Activated T-helper 1 cell treated with anti-CD3 and anti-CD28 coated beads, Interleukin-12 subunit alpha, Interleukin-12 subunit beta, Interleukin-2, Interleukin-4 antibody, amounts not matched to agents 30 ng/mL and 10 ng/mL and 1 ng/mL, durations not matched to agents 14 hours and 24 hours and 36 hours (primary cell): ENCODE measurements at places on chromosomes 11 and 22.

DNA sequence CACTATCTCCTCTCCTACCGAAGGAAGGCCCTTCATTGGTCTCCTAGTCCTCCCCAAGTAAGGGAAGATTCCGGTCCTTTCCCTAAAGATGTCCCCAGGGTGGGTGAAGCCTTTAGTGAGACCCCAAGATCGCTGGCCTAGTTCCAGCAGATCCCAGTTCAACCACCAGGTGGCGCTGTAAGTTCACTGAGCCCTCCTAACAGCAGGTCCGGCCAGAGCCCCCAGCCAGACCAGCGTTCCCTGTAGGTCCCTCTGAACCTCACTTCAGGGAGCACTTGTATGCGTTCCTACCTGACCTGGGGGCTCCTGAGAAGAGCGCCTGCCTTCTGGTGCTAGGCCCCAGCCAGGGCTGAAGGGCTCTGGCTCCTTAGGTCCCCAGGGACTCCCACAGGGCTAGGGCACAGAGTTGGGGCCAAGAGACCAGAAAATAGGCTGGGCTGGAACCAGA is 38.1 kb downstream of the LMO1 start:
- peak; percentile 40 for DNase-seq

- DNase-seq, result no peak
Observed at GRCh38 chr11:45057938-45058646, 88.3 kb upstream of the PRDM11 start.

DNA sequence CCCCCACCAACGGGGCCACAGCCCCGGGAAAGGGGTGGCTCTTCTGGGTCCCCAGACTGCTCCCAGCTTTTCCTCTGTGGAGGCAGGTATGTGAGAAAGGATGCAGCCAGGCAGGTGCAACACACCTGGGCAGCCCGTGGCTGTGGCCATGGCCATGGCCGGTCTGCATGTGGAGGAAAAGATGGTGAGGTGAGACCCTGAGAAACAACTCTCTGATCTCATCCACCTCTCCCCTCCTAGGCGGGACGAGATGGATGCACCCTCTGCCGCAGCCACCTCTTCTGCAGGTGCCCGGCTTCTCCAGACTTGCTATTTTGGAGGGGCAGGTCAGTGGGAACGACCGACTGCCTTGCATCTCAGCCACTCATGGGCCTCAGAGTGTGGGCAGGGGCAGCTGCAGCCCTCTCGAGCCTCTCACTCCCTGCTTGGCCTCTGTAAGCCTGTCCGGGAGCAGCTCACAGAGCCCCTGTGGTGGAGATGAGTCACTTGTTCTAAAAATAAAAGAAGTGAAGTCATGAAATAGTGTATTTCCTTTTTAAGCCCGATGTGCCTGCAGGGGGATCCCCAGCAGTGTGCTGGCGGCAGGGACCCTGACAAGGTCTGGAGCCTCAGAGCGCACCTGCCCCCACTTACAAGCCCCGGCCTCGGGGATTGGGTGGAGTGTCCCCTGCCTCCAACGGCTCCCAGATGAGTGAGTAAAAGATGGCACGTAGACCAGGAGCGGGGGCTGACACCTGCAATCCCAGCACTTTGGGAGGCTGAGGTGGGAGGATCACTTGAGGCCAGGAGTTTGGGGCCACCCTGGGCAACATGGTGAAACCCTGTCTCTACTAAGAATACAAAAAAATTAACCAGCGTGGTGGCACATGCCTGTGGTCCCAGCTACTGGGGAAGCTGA is 10.7 kb downstream of the SMIM38 start:
- peak; percentile 17 for DNase-seq

DNA sequence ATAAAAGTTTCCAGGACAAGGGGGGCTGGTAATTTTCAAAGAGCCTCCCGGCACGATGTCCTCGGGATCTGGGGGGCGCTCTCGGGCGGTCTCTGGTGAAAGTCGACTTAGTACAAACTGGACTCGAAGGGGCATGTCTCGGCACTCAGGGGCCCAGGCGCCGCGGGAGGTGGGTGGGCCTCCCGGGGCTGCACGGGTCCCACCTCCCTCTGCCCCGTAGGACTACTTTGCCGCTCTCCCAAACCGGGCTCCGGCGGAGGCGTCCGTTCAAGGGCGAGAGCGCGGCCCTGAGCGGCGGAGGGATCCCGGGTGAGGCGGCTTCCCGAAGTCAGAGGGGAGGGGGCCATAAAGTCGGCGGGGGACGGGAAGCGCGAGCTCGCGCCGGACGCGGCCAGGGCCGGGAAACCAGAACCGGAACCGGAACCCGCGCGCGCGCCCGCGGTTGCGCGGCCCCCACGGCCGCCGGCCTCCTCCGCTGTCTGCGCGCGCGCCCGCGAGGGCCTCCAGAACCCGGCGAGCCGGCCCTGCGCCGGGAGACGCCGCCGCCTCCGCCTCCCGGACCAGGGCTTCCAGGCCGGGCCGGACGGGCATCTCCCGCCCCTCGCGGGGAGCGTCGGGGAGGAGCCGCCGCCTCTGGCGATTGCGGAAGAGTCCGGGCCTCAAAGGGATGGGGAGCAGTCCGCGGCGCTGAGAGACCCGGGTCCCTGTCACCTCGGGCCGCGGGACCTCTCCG is at the start of gene ARHGEF12:
ARHGEF12 (plus strand) TSS at position 506 of the 733 bp plus-strand sequence. CDS start 831 bp downstream, outside the sequence.
- DNase-seq, result peak; percentile 70

- DNase-seq, result no peak
Observed at GRCh38 chr11:20840341-20840740, 171.0 kb downstream of the NELL1 start.

DNA sequence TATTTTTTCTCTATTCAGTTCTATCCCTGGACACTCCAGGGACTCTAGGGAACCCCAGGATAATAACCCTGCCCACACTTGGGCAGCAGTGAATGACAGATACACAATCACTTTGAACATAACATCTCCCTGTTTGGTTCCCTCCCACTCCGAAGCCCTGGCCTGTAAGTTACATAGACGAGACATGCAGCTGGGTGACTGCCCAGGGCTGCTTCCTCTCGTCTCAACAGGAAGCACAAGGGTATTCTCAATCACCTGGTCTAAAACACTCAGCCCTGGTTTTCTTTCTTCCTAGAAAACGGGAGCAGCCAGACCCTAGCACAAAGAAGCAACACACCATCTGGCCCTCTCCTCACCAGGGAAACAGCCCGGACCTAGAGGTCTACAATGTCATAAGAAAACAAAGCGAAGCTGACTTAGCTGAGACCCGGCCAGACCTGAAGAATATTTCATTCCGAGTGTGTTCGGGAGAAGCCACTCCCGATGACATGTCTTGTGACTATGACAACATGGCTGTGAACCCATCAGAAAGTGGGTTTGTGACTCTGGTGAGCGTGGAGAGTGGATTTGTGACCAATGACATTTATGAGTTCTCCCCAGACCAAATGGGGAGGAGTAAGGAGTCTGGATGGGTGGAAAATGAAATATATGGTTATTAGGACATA is 19.4 kb downstream of the LAYN start:
- no peak for DNase-seq

DNA sequence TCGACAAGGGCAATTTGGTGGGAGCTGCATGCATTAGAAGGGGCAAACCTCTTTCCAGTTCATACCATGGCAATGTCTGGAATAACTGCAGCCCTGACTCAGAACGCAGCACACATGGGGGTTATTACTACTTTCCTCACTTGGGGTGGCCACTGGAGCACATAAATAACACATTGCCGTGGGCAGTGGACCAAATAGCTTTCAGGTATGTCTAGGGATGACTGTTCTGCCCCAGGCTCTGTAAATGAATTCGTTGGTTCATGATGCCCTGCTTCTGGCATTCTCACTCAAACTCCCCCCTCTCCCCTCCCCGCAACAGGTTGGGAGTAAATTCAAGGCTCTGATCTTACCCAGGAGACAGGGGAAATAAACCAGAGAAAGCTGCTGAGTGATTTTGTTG is 238.0 kb upstream of the PLET1 start:
- no peak for DNase-seq

DNA sequence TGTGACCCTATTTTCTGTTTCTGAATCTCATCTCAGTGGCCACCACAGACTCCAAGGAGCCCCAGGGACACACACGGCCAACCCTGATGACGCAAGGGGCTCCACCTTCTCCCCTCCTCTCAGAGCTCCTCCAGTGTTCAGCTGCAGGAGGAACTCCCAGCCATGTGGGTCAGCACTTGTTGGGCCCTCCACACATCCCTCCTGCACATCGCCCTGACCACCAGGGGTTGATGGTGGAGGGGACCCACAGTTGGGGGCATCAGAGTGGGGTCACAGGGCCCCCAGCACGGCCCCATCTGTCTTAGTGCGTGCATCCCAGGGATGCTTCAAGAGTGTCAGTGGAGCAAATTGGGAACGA is 499.6 kb downstream of the BRD1 start:
- no peak for DNase-seq

DNA sequence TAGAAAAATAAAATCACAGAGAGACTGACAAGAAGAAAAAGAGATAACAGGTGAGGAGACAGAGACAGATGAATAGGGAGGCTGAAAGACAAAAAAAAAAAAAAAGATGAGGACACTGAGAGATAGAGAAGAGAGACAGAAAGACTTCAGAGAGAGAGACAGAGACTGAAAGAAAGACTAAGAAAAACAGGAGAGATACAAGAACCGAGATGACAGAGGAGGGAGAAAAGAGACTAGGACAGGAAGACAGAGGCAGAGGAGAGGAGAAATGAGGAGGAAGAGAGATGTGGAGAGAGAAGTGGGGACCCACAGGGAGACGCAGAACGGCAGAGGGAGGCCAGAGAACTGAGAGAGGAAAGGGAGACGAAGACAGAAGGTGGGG is 771 bp downstream of the GPR83 start:
- DNase-seq, result no peak

- DNase-seq, result no peak
Observed at GRCh38 chr22:35111244-35111643, 45.3 kb downstream of the ISX start.

DNA sequence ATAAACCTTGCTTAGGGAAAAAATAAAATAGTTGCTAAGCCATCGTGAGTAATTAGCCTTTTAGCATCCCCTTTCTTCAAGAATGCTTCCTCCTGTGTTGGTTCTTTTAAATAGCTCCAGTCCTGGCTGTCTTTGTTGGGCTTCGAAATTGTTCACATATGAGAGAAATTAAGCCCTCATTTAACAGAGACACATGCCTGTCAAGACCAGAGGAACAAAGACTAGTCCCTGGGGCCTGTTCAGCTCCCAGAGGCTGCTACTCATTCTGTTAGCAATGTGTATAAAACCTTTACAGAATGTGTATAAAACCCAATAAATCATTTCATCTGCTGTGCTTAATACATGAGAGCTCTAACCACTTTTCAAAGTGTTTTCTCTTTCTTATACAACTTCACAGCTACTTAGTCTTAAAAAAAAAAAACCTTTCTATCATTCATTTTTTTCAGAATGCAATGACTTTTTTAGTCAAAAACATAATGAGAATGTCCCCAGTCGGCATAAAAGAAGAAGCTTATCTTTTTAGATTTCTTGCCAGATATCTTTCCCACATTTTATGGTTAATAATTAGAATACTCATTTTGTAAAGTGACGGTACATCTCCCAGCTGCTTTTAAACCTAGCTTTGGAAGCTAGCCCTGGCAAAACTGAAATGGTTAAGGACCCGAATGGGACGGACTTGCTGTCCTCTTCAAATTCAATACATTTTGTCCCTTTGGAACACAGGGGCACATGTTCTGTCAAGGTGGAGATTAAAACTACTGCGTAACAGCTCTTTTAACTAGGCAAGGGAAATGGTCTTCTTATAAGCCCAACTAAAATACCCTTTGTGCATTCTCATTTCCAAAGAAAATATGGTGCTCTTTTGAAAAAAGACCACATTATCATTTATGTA is 186.1 kb downstream of the SOX6 start:
- no peak for DNase-seq

GRCh38 chr11:104774578-104774977 is 123.7 kb downstream of the CASP12 start:
- DNase-seq, result no peak

DNA sequence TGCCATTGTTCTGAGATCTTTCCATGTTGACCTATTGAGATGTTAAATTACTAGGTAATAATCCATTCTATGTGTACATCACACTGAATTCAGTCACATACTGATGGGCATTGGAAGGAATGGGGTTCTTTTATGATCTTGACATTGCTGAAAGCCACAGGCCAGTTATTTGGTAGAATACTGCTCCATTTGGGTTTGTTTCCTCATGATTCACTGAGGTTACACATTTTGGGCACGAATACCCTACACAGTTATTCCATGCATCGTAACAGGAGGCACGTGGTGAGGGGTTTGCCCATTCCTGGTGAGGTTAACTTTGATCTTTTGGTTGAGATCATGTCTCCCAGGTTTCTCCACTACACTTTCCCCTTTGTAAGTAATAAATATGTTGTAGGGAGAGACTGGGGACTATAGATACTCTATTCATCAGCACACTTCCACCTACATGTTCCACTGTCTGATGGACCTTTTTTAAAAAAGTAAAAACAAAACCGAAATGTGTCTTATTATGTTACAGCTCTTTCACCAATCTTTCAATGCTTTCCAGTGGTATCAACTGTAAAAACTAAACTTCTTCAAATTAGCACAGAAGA is 12.0 kb upstream of the FOLR1 start:
- no peak for DNase-seq

- no peak for DNase-seq
Observed at GRCh38 chr22:21055880-21056319, 10.2 kb downstream of the LRRC74B start.

- DNase-seq, result peak; percentile 17
Observed at GRCh38 chr11:110907629-110908028, 195.4 kb upstream of the ARHGAP20 start.

- no peak for DNase-seq
Observed at GRCh38 chr11:115930886-115931547, 426.8 kb upstream of the CADM1 start.

DNA sequence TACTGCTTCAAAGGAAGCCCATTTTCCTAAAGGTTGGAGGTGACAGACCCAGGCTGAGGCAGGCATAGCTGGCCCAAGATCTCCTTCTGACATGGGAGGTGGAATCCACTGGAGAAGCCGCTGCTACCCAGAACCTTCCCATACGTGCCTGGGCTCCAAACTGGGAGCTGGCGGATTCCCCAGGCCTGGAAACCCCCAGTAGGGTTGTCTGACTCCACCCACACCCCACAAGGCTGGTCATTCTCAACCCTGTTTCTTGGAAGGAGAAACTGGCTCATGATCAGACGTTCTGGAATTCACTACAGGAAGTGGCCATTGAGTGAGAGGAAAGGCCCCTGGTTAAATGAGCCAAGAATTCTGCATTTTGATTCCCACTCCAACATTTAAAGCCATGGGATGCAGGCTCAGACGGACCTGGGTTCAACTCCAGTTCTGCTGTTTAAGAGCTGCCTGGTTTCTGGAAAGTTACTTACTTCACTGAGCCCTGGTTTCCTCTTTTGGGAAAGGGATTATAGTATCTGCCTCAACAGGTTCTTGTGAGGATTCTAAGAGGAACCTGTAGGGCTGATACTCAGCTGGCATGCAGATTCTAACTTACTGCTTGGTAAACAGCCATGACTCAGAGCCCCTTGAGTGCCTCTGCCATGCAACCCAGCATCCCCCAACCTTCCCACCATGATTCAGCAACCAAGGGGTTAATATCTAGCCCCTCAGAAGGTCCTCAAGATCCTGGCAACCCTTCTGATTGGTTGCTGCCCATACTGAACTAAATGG is 19.4 kb upstream of the TSKU start:
- no peak for DNase-seq

GRCh38 chr11:65279741-65280440 is 18.1 kb downstream of the POLA2 start:
- peak; percentile 5 for DNase-seq

- no peak for DNase-seq
Observed at GRCh38 chr22:37065961-37066360, 14.4 kb downstream of the KCTD17 start.

- DNase-seq, result no peak
Observed at GRCh38 chr11:1217151-1217550, 5.7 kb upstream of the MUC5B start.
